GM10248 (cell line): ENCODE measurements at places on chromosomes 3 and 15.
A peak's percentile ranks its signal among the peaks of the same experiment; 100 is the strongest.

DNA sequence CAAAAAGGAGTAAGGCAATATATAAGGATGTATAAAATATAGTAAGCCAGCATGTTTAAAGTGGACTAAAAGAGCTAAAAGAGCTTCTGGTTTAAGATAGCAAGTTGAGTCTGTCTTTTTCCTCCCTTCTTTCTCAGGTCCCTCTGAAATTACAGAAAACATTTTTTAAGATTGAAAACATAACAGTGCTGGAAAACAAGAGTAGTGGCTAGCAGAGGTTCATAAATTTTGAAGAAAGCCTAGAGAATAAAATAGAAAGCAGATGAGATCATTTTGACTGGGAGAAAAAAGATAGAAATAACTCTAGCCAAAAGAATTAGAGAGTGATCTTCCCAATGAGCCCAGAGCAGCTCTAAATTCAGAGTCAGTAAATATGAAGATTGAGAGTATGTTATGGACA is 41.9 kb downstream of the ATP8B4 start:
- DNase-seq: no peak

GRCh38 chr3:88467191-88467590 is 317.4 kb downstream of the C3orf38 start:
- no peak for DNase-seq

GRCh38 chr3:69085168-69085832 is 563 bp downstream of the ARL6IP5 start:
- no peak for DNase-seq

DNA sequence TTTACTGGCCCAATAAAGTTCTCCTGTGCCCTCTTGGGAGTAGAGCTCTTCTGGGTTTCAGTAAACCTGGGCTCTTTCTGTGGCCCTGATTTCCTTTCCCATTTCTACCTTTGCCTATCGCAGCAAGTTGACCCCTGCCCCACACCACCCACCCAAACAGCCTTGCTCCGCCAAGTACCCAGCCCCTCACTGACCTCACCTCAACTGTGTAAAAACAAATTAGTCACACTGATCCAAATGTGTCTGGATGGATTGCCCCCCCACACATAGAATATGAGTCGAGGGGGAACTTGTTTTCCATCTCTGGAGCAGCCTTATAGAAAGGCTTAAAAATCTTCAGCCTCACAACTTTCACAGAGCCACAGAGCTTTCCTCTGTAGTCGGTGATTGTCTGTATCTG is 28.6 kb upstream of the VEPH1 start:
- no peak for DNase-seq

DNA sequence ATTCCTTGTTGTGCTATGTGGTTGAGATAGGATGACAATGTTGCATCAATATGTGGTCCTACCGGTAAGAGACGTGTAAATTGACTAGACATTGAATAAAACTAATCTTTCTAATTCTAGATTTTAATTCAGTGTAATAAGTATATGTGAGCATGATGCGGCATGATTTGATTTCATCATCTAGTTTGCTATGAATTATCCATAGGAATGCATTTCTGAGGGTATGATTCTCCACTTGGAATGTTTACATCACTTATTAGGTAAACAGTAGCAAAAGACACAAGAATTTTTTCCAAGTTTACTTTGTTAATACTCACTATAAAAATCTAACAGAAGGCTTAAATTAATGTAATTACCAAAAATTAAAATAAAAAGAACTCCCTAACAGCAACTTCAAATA is 353.5 kb downstream of the CADM2 start:
- DNase-seq: no peak

GRCh38 chr15:68990231-68990991 is 24.1 kb upstream of the NOX5 start:
- DNase-seq: no peak

DNA sequence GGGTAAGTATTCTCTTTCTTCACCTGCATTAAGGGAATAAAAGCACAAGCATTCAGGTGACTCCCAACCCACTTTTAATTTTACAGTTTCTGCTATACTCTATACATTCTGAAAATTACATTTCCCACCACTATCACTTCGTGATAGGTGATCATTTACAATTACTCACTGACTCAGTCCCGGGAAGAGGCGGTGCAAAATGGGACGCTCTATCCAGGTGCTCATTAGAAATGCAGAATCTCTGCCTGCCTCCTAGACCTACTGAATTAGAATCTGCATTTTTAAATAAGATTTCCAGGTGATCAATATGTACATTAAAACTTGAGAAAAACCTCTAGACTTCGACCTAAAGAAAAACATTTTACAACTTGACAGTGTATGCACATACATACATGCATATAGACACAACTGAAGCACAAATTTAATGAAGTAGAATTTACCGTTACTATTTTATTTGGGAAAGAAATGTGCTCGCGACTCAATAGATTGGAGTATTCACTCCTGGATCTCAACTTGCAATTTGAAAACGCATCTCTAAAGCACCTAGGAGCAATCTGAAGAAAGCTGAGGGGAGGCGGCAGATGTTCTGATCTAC is 598 bp upstream of the TGFBR2 start:
- DNase-seq: no peak

GRCh38 chr3:9290566-9290965 is 41.1 kb upstream of the SRGAP3 start:
- DNase-seq: no peak

GRCh38 chr3:2589336-2589969 is 490.8 kb downstream of the CNTN4 start:
- DNase-seq: no peak

GRCh38 chr3:13647298-13648059 is 98.6 kb downstream of the FBLN2 start:
- no peak for DNase-seq

DNA sequence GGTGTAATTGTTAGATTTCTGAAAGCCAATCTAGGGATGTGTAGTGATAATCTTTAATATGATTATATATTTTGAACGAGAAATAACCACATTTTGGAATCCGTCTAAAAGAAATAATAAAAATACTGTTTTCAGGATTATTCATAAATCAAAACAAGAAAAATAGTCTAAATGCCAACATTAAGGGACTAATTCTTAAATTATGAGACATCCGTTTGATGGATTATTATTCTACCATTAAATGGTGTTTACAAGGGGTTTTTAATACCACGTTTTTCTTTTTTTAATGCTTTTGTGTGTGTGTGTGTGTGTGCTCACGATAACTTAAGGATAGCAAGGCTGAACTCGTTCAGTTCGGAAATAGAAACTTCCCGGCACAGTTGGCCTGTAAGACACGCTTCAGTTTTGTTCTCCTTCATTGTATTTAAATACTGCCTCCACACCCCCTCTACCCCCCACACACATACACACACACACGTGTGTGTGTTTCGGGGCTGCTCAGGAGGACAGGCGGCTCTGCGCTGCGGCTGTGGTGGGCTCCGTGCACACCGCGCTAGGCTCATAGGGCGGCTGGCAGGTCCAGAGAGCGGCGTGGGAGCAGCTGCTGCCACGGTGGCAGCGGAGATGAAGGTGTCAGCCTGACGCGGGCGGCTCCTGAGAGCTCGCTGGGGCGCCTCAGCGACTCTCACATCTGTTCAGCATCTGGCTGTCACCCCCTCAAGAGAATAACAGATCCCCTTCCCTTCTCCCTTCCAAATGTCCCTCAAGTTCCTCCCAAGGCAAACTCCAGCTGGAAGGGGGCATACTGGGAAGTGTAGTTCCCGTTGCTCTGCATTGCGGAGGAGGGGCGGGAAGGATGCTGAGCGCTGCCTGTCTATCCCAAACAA is 23.0 kb upstream of the ANP32A start:
- DNase-seq: peak; percentile 26

DNA sequence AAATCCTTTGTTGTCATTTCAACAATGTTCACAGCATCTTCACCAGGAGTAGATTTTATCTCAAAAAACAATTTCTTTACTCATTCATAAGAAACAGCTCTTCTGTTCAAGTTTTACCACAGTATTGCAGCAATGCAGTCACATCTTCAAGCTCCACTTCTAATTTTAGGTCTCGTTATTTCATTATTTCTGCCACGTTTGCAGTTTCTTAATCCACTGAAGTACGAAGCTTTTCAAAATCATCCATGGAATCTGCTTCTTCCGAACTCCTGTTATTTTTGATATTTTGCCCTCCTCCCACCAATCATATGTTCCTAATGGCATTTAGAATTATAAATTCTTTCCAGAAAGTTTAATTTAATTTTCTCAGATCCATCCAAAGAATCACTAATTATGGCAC is 12.6 kb upstream of the OR5K1 start:
- DNase-seq: no peak

GRCh38 chr3:58008141-58009025 is at the start of gene FLNB:
TSS of gene FLNB (plus strand) at chr3:58008422. CDS start at chr3:58008565, 143 bp downstream.
- DNase-seq: peak; percentile 98

- no peak for DNase-seq
Observed at GRCh38 chr3:194465246-194465645, 21.6 kb downstream of the ATP13A3 start.

GRCh38 chr3:8113626-8114025 is 388.0 kb upstream of the LMCD1 start:
- DNase-seq: no peak

GRCh38 chr3:53039376-53039752 is 6.5 kb downstream of the SFMBT1 start:
- no peak for DNase-seq

- DNase-seq: no peak
Observed at GRCh38 chr3:160454995-160455394, 5.4 kb upstream of the TRIM59 start.
